ENCODE measurements at places on chromosomes 5 and 9. TPM values are rescaled to one million over a fixed set of nuclear protein-coding genes. Genes with fewer than 3 reads are reported as not detected.
A peak's percentile ranks its signal among the peaks of the same experiment; 100 is the strongest.

The HRCT1 gene
- total RNA-seq: not detected

The C7 gene
- not detected for total RNA-seq

The IFNA21 gene
- not detected for total RNA-seq

The STX17 gene
- total RNA-seq: 20.5 TPM

The PDE8B gene
- 0.07 TPM for total RNA-seq

The PCSK5 gene
- 3.7 TPM for total RNA-seq

The SMU1 gene
- 28.8 TPM for total RNA-seq

The TRIO gene
- total RNA-seq: 11.4 TPM

The C1QTNF3 gene
- total RNA-seq: 1.8 TPM

The IL13 gene
- total RNA-seq: 308 TPM

The SEPTIN8 gene
- 46.2 TPM for total RNA-seq

DNA sequence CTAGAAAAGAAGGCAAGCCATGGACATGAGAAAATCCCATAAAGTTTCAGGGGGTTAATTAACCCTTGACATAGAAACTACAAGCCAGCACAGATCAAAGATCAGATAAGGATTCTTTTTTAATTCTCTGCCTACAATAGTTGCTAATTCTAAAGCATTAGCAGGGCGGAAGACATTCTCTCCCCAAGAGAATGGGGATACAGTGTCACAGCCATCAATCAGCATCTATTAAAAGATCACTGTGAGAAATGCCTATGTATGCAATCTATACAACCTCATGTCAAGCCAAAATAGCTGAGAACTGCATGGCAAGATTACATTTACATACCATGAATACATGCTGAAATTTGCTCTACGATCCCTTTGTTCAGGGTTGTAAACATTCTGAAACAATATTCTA is 14.3 kb downstream of the VLDLR start:
- no peak for DNase-seq
- no peak overlapping the region for H3K4me3 ChIP-seq
- H3K4me1 ChIP-seq: peaks cover 24% of the 10 kb centered on the region
- H3K27ac ChIP-seq: no peak overlapping the region
- peaks cover 23% of the 10 kb centered on the region for H3K36me3 ChIP-seq

GRCh38 chr9:112396416-112396815 is 16.5 kb downstream of the HSDL2 start:
- no peak overlapping the region for H3K4me3 ChIP-seq
- H3K36me3 ChIP-seq: peaks cover 13% of the 10 kb centered on the region
- no peaks in the 10 kb centered on the region for H3K27me3 ChIP-seq

DNA sequence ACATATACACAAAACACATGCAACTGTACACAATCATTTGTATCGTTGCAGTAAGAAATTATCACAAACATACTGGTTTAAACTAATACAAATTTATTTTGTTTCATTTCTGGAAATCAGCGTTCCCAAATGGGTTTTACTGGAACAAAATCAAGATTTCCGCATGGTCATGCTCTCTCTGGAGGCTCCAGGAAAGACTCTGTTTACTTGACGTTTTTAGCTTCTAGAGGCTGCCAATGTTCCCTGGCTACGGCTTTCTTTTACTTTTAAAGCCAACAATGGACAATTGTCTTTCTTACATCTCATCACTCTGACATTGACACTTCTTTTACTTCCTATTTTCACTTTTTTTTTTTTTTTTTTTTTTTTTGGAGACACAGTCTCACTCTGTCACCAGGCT is 793.1 kb downstream of the CDH9 start:
- DNase-seq: no peak
- H3K36me3 ChIP-seq: no peaks in the 10 kb centered on the region
- no peak overlapping the region for H3K27ac ChIP-seq
- no peak overlapping the region for H3K4me3 ChIP-seq
- H3K27me3 ChIP-seq: no peaks in the 10 kb centered on the region

GRCh38 chr9:99015890-99016289 is 72.2 kb downstream of the COL15A1 start:
- no peaks in the 10 kb centered on the region for H3K27me3 ChIP-seq
- H3K27ac ChIP-seq: no peak overlapping the region
- H3K36me3 ChIP-seq: peaks cover 9% of the 10 kb centered on the region
- no peak for DNase-seq

DNA sequence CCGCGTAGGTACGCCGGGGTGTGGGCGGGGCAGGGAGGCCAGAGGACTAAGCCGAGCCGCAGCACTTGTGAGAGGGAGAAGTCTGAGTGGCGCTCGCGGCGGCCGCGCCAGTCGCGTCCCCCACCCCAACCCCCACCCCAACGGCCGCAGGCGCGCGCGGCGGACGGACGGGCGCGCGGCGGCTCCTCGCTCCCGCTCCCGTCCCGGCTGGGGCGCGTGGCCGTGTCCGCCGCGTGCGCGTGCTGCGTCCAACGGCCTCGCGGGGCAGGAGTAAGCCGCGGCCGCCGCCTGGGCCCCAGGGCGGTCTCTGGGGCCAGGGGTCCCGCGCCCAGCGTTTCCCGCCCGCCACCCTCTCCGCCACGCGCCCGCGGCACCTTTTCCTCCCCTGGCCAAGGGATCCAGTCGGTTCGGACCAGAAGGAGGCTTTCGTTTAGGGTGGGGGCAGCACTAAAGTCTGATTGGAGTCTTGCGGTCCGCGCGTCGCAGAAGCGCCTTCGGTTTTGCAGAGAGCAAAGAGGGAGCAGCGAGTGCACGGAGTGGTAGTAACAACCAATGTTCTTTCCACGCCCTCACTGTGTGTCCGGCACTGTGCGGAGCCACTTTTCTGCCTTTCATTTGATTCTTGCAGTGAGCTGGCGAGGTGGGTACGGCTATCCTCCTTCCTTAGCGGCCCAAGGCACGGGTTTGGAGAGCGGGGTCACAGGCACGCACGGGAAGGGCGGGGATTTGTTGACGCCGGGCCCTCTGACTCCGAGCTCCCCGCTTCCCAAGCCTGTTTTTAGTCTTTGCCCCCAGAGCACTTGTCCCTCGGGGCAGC is 483 bp downstream of the G3BP1 start:
- peaks cover 42% of the 10 kb centered on the region for H3K4me1 ChIP-seq
- no peaks in the 10 kb centered on the region for H3K27me3 ChIP-seq
- peak; percentile 41 for DNase-seq
- H3K4me3 ChIP-seq: peak overlapping the region; percentile 88
- H3K36me3 ChIP-seq: peaks cover 23% of the 10 kb centered on the region

- no peak for DNase-seq
- peaks cover 2% of the 10 kb centered on the region for H3K36me3 ChIP-seq
- peaks cover 9% of the 10 kb centered on the region for H3K27me3 ChIP-seq
- H3K4me1 ChIP-seq: peaks cover 24% of the 10 kb centered on the region
Measured at GRCh38 chr9:111803924-111804323, 9.2 kb upstream of the SHOC1 start.

- peak; percentile 22 for DNase-seq
- H3K4me3 ChIP-seq: peak overlapping the region; percentile 69
- no peak overlapping the region for H3K27ac ChIP-seq
- peaks cover 39% of the 10 kb centered on the region for H3K4me1 ChIP-seq
Measured at GRCh38 chr5:139668064-139668880, 20.1 kb downstream of the CXXC5 start.

- no peak overlapping the region for H3K27ac ChIP-seq
- H3K4me1 ChIP-seq: no peaks in the 10 kb centered on the region
- H3K4me3 ChIP-seq: no peak overlapping the region
- H3K36me3 ChIP-seq: peaks cover 3% of the 10 kb centered on the region
- no peaks in the 10 kb centered on the region for H3K27me3 ChIP-seq
Measured at GRCh38 chr5:1479581-1480188, 34.4 kb upstream of the SLC6A3 start.

DNA sequence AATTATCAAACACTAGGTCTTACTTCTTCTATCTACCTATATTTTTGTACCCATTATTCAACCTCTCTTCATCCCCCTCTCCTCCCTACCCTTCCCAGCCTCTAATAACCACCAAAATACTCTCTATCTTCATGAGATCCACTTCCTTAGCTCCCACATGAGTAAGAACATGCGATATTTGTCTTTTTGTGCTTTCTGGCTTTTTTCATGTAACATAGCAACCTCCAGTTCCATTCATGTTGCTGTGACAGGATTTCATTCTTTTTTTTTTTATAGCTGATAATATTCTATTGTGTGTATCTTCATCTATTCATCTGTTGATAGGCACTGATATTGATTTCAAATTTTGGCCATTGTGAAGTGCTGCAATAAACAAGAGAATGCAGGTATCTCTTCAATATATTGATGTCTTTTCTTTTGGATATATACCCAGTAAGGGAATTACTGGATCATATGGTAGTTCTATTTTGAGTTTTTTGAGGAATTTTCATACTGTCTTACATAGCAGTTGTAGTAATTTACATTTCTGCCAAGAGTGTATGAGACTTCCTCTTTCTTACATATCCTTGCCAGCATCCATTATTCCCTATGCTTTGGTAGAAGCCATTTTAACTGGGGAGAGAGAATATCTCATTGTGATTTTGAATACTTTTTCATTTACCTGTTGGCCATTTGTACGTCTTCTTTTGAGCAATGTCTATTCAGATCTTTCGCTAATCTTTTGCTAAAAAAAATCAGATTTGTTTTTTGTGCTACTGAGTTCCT is 156.8 kb downstream of the DCP2 start:
- no peak for DNase-seq
- no peak overlapping the region for H3K4me3 ChIP-seq
- H3K27ac ChIP-seq: no peak overlapping the region
- H3K27me3 ChIP-seq: peaks cover 4% of the 10 kb centered on the region
- H3K4me1 ChIP-seq: no peaks in the 10 kb centered on the region

GRCh38 chr5:158922263-158922592 is 177.5 kb downstream of the EBF1 start:
- no peak overlapping the region for H3K27ac ChIP-seq
- H3K27me3 ChIP-seq: peaks cover 3% of the 10 kb centered on the region
- H3K36me3 ChIP-seq: no peaks in the 10 kb centered on the region
- no peaks in the 10 kb centered on the region for H3K4me1 ChIP-seq
- no peak for DNase-seq

GRCh38 chr9:27847818-27848217 is 274.5 kb upstream of the C9orf72 start:
- H3K4me1 ChIP-seq: no peaks in the 10 kb centered on the region
- no peak overlapping the region for H3K4me3 ChIP-seq
- no peak for DNase-seq
- H3K36me3 ChIP-seq: no peaks in the 10 kb centered on the region

DNA sequence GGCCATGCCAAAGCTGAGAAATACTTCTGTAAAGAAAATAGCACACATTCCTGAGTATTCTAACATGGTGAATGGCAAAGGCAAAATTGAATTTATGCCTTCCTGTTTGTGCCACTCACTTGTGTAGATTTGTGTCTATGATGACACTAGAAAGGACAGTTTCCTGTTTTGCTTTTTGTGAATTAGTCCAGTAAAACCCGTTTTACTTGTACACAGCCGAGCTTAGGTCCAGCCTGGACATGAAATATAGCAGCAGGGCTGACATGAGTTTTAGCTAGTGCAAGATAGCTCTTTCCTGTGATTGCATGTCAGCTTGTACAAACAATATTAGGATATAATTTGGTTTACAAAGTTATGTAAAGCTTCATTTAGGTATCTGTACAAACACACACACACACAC is 1891.7 kb upstream of the WWC1 start:
- H3K4me1 ChIP-seq: no peaks in the 10 kb centered on the region
- H3K27me3 ChIP-seq: no peaks in the 10 kb centered on the region
- H3K27ac ChIP-seq: no peak overlapping the region
- DNase-seq: no peak

GRCh38 chr5:159908591-159908940 is 7.7 kb upstream of the ADRA1B start:
- H3K36me3 ChIP-seq: no peaks in the 10 kb centered on the region
- H3K27ac ChIP-seq: no peak overlapping the region
- H3K4me3 ChIP-seq: no peak overlapping the region
- no peak for DNase-seq

GRCh38 chr9:97853056-97853843 is at the start of gene FOXE1:
TSS of gene FOXE1 (plus strand) at chr9:97853226. CDS start at chr9:97853915, 689 bp downstream.
- H3K36me3 ChIP-seq: no peaks in the 10 kb centered on the region
- peak within 1 kb of the TSS; percentile 74 for H3K4me3 ChIP-seq
- H3K27me3 ChIP-seq: peaks cover 78% of the 10 kb centered on the region
- no peak for DNase-seq
- peaks cover 24% of the 10 kb centered on the region for H3K4me1 ChIP-seq

DNA sequence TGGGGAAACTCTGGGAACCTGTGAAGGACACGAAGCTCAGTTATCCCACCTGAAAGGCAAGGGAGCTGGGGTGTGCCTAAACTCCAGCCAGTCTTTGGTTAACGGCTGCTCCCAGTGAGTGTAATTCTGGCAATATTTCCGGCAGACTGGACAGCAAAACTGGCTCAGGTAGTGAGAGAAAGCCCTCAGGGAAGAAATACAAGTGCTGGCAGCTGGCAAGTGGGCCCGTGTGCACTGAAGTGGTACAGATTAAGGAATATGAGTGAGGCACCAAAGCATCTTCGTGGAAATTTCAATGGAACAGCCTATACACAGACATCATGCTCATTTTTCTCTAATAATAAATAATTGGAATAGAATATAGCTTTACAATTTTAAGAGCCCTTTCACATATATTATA is 56.2 kb downstream of the ABHD17B start:
- H3K27me3 ChIP-seq: no peaks in the 10 kb centered on the region
- DNase-seq: no peak
- no peak overlapping the region for H3K4me3 ChIP-seq
- H3K27ac ChIP-seq: no peak overlapping the region
- peaks cover 23% of the 10 kb centered on the region for H3K4me1 ChIP-seq
- peaks cover 11% of the 10 kb centered on the region for H3K36me3 ChIP-seq

- no peak for DNase-seq
- H3K27ac ChIP-seq: no peak overlapping the region
- no peak overlapping the region for H3K4me3 ChIP-seq
- H3K36me3 ChIP-seq: no peaks in the 10 kb centered on the region
Measured at GRCh38 chr5:7533941-7534340, 138.0 kb downstream of the ADCY2 start.

GRCh38 chr5:40404613-40405012 is 275.1 kb upstream of the PTGER4 start:
- no peaks in the 10 kb centered on the region for H3K27me3 ChIP-seq
- peaks cover 86% of the 10 kb centered on the region for H3K4me1 ChIP-seq
- H3K36me3 ChIP-seq: peaks cover 10% of the 10 kb centered on the region
- H3K27ac ChIP-seq: peak overlapping the region; percentile 99
- DNase-seq: peak; percentile 12

DNA sequence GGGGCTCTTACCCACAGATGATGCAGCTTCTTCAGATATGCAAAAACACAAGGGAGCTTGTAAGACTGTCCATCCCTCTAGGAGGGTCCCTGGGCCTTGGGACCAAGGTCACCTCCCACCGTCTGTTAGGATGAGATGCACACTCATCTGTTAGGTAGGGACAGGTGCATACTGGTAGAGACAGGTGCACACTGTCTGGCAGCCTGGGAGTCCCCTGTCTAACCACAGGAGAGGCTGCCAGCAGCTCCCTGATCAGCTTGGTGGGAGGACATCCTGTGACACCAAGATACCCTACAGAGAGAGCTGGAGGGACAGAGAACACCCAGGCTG is 13.2 kb downstream of the TSPAN17 start:
- no peak overlapping the region for H3K4me3 ChIP-seq
- no peak for DNase-seq
- H3K27me3 ChIP-seq: peaks cover 10% of the 10 kb centered on the region

GRCh38 chr9:91567642-91568274 is 144.1 kb upstream of the NFIL3 start:
- peaks cover 10% of the 10 kb centered on the region for H3K27me3 ChIP-seq
- H3K4me1 ChIP-seq: no peaks in the 10 kb centered on the region
- DNase-seq: no peak
- H3K4me3 ChIP-seq: no peak overlapping the region
- H3K36me3 ChIP-seq: no peaks in the 10 kb centered on the region
